ENCODE measurements at places on chromosomes 13 and 19. TPM values are rescaled to one million over a fixed set of nuclear protein-coding genes. Genes with fewer than 3 reads are reported as not detected.

ZNF554 gene
- 7.5 TPM for total RNA-seq

TNFSF13B gene
- total RNA-seq, result 2.2 TPM

KLK8 gene
- not detected for total RNA-seq

SELENOV gene
- total RNA-seq, result not detected

DHRS12 gene
- total RNA-seq, result 20.9 TPM

KLF2 gene
- 612 TPM for total RNA-seq

MEIS3 gene
- not detected for total RNA-seq

PSG1 gene
- total RNA-seq, result not detected

CGB1 gene
- total RNA-seq, result not detected

SBK2 gene
- total RNA-seq, result not detected

XPO4 gene
- 22.5 TPM for total RNA-seq

SYNE4 gene
- 4.4 TPM for total RNA-seq

DNA sequence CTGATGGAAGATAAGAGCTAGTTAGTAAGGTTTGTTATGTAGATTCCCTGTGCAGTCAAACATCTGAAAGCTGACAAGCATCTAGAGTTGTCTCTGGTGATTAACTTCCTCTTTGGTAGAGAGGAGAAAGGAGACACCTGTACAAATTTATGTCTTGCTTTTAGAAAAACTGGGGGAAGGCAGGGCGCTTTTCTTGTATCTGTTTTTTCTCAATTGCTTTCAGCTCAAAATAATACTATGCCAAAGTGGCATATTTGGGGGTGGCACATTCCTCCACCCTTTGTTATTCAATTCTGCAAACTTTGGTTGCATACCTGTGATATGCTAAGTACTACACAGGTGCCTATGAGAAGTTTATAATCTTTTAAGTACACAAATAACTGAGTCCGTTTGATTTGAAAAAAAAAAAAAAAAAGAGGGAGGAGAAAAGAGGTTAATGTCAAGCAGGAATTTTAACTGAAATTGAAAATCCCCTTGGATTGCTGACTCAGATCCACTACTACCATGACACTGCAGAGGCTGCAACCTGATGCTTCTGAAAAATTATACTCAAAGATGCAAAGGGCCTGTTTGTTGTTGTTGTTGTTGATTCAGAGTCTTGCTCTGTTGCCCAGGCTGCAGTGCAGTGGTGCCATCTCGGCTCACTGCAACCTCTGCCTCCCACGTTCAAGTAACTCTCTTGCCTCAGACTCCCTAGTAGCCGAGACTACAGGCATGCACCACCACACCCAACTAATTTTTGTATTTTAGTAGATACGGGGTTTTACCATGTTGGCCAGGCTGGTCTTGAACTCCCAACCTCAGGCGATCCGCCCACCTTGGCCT, 164.8 kb upstream of the NBEA start:
- DNase-seq, result no peak

DNA sequence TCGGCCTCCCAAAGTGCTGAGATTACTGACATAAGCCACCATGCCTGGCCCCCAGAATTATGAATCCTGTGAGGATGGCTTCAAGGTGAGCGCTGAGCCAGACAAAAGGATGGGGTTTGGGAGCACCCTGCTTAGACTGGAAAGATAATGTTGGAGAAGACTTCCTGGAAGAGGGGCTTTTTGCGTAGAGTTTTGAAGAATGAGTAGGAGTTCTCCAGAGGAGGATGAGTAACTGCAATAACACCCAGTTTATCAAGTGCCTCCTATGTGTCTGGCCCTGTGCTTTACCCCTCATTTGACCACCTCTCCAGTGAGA, 641 bp upstream of the GDF15 start:
- DNase-seq, result no peak

DNA sequence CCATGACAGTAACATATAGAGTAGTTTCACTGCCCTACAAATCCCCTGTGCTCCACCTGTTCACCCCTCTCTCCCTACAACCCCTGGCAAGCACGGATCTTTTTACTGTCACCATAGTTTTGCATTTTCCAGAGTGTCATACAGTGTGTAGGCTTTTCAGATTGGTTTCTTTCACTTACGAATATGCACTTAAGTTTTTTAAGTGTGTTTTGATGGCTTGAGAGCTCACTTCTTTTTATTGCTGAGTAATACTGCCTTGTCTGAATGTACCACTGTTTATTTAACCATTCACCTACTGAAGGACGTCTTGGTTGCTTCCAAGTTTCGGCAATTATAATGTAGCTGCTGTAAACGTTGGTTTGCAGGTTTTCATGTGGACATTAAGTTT, 175.1 kb downstream of the ITGBL1 start:
- no peak for DNase-seq

DNA sequence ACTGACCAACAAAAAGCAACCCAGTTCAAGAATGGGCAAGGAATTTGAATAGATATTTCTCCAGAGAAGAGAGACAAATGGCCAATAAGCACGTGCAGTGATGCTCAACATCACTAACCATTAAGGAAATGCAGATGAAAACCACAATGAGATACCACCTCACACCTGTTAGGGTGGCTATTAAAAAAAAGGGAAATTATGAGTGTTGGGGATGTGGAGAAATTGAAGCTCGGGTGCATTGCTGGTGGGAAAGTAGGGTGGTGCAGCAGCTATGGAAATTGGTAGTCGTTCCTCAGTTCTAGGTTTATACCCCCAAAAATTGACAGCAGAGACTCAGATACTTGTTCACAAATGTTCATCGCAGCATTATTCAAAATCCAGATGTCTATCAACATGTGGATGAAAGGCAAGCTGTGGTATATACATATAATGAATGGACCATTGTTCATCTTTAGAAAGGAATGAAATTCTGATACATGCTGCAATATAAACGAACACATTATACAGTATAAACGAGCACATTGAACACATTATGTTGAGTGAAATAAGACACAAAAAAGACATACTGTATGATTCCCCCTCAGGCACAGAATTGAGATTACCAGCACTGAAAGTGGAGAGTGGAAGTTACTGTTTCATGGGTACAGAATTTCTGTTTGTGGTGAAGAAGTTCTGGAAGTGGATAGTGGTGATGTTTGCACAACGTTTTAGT, 927 bp downstream of the CHAMP1 start:
- DNase-seq, result no peak

- DNase-seq, result no peak
Observed at GRCh38 chr19:4541114-4541805, 1.4 kb upstream of the LRG1 start.
